ENCODE measurements at places on chromosomes 5 and 9.

GRCh38 chr5:34881246-34881645 lies 34.1 kb downstream of the RAD1 start:
- DNase-seq, result no peak

GRCh38 chr9:133946840-133947486 lies 45.2 kb downstream of the VAV2 start:
- DNase-seq, result no peak

- DNase-seq, result no peak
Observed at GRCh38 chr9:16315720-16316119, 554.8 kb downstream of the BNC2 start.

GRCh38 chr5:127840809-127841208 lies 137.6 kb downstream of the CCDC192 start:
- no peak for DNase-seq

DNA sequence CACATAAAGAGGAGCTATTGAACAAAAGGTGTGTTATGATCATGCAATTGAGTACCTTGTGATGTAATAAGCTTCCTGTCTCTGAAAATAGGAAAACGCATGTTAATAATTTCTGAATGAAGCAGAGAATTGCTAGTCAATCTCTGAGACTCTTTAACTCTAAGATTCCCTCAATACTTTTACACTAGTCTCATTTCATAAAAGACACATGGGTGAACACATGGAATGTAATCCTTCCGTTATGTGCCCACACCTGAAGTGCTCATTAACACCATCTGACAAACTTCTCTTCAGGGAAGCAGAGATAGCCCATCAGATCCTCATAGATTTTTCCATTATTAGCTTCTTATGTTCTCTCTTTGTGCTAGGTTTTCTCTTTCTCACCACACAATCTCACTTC lies 182.4 kb downstream of the TLR4 start:
- no peak for DNase-seq

DNA sequence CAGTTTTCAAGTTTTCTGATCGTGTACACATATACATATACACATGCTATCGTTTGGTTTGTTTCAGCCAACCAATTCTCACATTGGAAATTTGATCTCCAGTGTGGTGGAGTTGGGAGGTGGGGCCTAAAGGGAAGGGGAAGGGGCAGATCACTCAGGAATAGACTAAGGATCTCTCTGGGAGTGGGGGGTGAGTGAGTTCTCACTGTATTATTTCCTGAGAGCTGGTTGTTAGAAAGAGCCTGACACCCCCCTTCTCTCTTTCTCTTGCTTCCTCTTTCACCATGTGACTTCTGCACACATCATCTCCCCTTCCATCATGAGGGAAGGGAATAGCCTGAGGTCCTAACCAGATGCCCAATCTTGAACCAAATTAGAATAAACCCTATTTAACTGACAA lies 551.7 kb downstream of the MAT2B start:
- DNase-seq, result no peak

DNA sequence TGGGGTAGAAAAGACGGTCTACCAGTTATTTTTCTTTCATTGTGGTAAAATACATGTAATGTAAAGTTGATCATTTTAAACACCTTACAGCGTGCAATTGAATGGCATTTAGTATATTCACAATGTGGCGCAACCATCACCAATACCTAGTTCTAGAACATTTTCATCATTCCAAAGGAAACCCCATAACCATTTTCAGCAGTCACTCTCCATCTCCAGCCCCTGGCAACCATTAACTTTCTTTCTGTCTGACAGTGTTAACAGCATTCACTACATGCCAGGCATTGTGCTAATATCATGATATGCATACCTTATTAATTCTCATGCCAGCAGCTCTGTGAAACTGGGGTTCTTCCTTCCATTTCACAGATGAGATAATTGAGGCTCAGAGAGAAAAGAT lies 32.0 kb downstream of the PTGS1 start:
- DNase-seq, result no peak

DNA sequence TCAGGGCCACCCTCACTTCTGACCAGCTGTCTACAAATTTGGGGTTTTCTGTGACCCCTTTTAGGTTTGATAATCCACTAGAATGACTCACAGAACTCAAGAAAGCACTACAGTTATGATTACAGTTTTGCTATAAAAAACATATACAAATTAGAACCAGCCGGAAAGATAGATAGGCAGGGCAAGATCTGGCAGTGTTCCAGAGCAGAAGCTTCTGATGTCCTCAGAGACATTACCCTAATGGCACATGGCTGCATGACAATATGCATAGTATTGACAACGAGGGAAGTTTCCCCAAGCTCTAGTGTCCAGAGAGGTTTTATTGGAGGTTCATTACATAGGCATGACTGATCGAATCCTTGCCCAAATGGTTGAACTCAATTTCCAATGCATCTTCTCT lies 158.1 kb downstream of the RAB3C start:
- DNase-seq, result no peak

DNA sequence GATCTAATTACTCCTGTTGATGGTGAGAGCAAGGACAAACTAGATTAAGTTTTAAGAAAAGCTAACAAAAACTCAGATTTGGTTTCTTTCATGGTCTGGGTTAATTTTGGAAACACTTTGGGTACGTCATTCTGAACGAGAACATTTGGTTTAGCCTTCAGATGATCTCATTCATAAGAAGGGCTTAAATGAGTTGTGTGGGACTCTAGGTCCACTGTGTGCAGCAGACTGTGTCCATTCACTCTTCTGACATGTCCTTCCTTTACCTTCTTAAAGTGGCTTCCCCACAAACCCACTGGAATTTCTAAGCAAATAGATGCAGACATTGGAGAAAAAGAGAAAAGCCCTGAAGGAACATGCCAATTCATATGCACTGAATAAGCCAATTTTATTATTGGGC lies 96.8 kb downstream of the FBXO4 start:
- peak; percentile 79 for DNase-seq

DNA sequence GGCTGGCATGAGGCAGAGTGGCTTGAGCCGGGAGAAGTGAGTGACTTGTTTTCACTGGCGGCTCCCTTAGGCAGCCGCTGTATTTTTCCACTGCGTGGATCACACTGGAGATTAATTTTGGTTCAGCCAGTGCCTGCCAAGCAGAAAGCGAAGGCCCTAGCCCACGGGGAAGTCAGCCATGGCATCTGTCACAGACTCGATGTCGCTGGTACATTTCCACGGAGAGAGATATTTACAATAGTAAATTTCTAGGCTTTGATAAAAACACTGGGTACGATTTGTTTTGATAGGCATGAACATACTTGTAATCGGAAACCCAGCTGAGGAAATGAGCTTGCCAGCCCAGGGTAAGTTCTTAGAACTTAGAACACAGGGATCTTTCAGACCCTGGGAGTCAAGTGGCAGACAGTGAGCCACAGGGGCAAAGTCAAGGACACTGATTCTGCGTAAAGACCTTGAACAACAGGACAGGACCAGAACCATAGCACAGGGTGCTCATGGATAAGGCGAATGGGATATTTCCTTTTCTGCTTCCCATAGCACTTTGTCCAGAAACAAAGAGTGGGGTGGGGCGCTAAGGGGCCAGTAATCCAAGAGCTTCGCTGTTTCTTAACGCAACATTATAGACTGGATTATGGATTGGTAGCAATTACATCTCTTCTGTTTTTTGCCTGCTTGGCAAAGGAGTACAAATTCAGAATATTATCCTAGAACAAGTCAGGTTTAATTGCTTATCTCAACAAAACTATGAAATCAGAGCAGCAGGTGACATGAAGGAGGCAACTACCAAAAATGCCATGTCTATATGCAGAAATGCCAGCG lies 4.5 kb downstream of the DUSP1 start:
- no peak for DNase-seq

All from T47D (cell line).